Activated T-cell treated with anti-CD3 and anti-CD28 coated beads, Interleukin-2, amount 50 U/mL, for 72 hours (primary cell): ENCODE measurements at places on chromosomes 4 and X. TPM values are rescaled to one million over a fixed set of nuclear protein-coding genes. Genes with fewer than 3 reads are reported as not detected.

The TET2 gene
- total RNA-seq: 34.2 TPM

The BCORL1 gene
- 9.9 TPM for total RNA-seq

The JCHAIN gene
- 0.49 TPM for total RNA-seq

The PAQR3 gene
- total RNA-seq: 12.2 TPM

The HAND2 gene
- not detected for total RNA-seq

The EREG gene
- total RNA-seq: not detected

The GPR143 gene
- total RNA-seq: not detected

The ADH4 gene
- total RNA-seq: not detected

The KCNE5 gene
- 0.26 TPM for total RNA-seq

The SPANXD gene
- not detected for total RNA-seq

The SEPTIN11 gene
- 13.2 TPM for total RNA-seq

The DIAPH2 gene
- total RNA-seq: 10.6 TPM

The ENPEP gene
- total RNA-seq: 0.84 TPM

The TSR2 gene
- total RNA-seq: 42.2 TPM

The HSFX4 gene
- total RNA-seq: not detected

The LRAT gene
- not detected for total RNA-seq

The ZXDA gene
- total RNA-seq: 4.9 TPM

The RRH gene
- 0.99 TPM for total RNA-seq

The FAM9B gene
- total RNA-seq: not detected

The BST1 gene
- total RNA-seq: 0.65 TPM

The GYPA gene
- not detected for total RNA-seq

The PABPC1L2A gene
- total RNA-seq: not detected

The HSFX3 gene
- not detected for total RNA-seq

The AMTN gene
- total RNA-seq: not detected

The SPANXB1 gene
- not detected for total RNA-seq

The SLC10A3 gene
- 25.1 TPM for total RNA-seq

The FAM13A gene
- total RNA-seq: 5.9 TPM

The IRS4 gene
- total RNA-seq: not detected

The PABPC5 gene
- total RNA-seq: not detected

The MAGEA9B gene
- not detected for total RNA-seq

The OCRL gene
- 3.1 TPM for total RNA-seq

The FOXP3 gene
- total RNA-seq: 16.7 TPM

The SEC24D gene
- 41.5 TPM for total RNA-seq

The NKX3-2 gene
- not detected for total RNA-seq

The SH2D1A gene
- total RNA-seq: 47.1 TPM

The MUC7 gene
- total RNA-seq: not detected

The MAGEB2 gene
- total RNA-seq: not detected

The NEXMIF gene
- total RNA-seq: 0.24 TPM

The SPACA5B gene
- not detected for total RNA-seq

The GLRA2 gene
- not detected for total RNA-seq

The TCEAL2 gene
- total RNA-seq: not detected

The XAGE1A gene
- not detected for total RNA-seq

The CRMP1 gene
- not detected for total RNA-seq

The LGI2 gene
- not detected for total RNA-seq

The DUSP21 gene
- not detected for total RNA-seq

The NCBP2L gene
- total RNA-seq: not detected

The BTK gene
- total RNA-seq: 1.7 TPM

The AWAT2 gene
- not detected for total RNA-seq

The TCEAL5 gene
- not detected for total RNA-seq

The PDCL2 gene
- total RNA-seq: not detected
